ENCODE measurements at places on chromosomes 7 and 10.

DNA sequence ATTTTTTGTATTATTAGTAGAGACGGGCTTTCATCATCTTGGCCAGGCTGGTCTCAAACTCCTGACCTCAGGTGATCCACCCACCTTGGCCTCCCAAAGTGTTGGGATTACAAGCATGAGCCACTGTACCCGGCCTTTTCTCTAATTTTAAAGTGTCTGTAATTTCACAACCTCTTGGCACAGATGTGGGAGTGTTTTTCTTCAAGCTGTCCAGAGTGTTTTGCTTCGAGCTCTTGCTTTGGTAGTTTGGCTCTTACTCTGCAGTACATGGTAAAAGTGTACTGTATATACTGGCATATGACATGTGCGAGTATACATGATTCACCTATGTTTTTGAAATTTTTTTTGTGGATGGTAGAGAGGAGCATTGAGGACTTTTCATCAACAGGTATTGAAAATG is 9.8 kb downstream of the SRGN start:
- no peak for DNase-seq

DNA sequence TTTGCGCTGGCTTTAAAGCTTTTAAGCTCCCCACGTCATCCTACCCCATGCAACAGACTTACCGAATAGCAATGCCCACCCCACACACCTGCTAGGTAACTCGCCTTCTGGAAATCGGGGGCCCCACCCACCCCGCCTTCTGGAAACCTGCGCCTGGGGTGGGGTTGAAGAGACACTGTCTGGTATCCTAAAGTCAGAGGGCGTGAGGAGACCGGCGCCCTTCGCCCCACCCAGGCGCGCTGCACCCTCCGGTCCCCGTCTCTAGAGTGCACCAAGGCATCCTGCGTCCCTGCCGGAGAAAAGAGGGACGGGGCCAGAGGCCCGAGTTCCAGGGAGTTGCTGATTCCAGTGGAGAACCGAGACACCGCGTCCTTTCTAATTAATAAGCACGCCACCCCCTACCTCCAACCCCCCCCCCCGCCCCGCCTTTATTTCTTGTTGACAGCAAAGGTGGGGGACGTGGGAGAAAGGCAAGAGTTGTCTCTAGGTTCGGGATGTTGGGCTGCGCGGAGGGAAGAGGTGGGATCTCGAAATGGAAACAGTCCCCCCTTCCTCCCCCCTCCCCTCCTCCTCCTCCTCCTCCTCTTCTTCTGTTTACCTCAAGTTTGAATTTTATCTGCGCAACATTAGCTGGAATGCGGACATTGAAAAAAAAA is 220.9 kb upstream of the MKLN1 start:
- peak; percentile 62 for DNase-seq

DNA sequence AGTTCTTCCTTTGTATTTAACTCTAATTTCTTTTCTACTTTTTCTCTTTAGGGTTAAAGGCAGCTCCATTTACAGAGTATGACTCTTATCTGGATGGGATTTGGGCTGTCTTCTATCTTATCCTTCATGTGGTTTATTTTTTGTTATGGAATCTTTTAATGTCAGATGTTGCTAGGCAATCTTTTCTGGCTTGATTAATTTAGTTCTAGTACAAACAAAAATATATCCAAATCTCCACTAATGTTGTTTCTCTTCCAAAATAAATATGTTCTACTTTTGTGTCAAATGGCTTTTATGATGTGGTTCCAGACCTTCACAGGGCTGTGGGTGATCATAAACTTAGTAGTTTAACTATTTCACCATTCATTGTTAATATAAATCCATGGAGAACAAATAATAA is 246.9 kb downstream of the AHR start:
- no peak for DNase-seq

DNA sequence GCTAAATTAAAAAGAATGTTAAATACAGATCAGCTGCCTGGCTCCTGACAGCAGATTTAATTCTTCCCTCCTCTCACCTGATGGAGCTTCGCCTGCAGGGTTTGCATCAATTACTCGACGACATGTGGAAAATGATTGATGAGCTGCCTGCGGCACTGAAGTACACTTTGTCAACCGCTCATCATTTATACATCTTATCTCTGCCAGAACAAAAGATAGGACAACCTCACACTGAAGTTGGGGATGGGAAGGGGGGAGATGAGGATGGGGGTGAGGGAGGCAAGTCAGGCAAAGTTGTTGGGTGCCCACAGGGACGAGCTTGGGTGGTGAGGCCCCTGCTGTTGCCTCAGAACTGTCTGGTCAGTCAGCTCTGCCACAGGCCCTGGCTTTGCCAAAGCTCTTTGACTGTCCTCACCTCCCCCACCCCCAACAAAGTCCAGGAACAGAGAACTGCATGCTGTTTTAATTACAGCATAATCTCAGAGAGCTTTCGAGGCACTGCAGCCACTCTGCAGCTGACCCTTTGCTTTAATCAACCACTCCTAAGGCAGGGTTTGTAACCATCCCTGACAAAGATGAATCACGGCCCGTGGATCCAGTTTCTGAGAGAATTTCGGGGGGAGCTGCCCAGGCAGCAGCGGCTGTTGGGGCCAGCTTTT is 702.3 kb downstream of the LRMDA start:
- no peak for DNase-seq

DNA sequence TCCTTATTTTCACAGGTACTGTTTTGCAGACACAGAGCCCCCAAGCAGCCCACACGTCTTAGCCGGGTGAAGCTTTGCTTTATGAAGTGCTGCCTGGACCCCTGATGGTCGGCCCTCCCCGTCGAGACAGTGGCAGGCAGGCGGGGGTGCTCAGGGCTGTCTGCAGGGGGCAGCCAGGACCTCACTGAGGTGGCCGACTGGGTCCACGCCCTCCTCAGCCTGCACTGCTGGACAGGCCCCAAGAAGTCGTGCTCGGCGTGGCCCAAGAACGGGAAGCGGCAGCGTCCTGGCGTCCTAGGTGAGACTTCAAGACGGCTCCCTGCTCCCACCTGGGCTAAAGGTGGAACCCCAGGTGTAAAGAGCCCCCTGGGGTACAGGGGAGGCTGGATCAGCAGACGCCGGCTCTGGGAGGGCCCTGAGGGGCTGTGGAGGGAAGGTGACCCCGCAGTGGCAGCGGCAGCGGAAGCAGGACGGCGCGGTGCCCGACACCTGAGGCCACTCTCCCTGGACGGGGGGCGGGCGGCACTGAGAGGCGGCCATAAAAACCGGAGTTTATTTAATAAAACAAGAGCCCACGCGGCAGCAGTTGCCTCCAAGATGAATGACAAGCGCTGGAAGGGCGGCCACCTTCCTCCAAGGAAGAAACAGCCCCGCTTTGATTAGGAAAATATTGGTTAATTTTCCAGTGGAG is 179.4 kb downstream of the ELFN1 start:
- no peak for DNase-seq

DNA sequence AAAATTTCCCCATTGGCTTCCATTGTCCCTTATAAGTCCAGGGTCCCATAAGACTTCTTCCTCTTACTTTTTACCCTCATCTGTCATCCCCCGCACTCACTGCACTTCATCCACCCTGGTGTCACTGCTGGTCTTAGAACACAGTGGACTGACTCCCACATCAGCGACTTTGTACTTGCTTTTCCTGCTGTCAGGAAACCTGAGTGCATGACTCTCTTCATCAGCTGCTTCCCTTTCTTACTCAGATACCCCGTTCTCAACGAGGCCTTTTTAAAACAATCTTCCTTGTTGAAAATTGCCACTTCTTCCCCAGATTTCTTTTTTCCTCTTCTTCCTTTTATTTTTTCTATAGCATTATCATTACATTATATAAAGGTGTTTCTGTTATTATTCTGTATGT is 305.4 kb downstream of the SDK1 start:
- DNase-seq = no peak

DNA sequence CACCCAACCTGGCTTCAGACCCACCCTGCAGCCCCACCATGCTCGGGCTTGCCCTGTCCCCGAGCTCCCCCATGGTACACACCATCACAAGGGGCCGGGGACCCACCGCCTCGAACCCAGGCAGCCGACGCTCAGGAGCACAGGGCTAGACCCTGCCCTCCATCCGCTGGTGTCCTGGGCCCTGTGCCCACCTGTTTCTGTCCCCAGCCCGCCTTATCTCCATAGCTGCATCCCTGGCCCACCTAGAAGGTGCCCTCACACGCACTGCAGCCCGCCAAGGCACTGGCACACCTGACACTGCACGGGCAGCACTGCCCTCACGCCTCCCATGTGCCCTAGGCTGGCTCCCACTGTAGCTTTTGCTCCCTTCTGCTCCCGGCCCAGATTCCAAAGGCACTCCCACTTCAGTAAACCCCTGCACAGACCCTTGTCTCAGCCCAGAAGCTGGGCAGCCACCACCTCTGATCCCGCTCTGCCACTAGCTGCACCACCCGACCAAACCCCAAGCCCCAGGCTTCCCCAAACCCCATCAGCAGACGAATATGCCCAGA is 17.1 kb downstream of the YKT6 start:
- DNase-seq = no peak

DNA sequence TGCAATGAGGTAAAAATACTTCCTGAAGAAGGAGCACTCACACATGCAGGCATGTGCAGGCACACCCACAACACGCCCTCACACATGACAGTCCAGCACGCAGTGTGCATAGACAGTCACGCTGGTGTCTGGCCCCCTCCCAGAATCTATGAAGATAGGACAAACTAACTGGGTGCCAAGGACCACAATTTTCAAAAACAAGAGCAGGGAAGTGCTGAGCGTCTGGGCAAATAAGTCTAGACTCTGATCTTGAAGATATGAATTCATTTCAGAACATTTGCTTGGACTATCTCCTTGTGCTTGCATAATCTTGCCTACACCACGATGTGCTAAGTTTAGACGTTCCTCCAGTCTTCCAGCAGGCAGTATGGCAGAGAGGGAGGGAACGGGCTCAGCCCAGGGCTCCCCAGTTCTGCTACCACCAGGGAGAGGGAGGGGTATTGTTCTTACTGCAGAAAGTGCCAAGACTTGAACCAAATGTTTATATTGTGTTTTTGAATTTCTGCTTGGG is 276.5 kb upstream of the KLF6 start:
- DNase-seq = no peak

All from stimulated activated CD8-positive, alpha-beta memory T cell treated with anti-CD3 and anti-CD28 coated beads, Interleukin-4, amount 100 ng/mL, for 48 hours (primary cell).